Gastrocnemius medialis (tissue), 4 donors: ENCODE measurements at places on chromosomes 1 and 21.

DNA sequence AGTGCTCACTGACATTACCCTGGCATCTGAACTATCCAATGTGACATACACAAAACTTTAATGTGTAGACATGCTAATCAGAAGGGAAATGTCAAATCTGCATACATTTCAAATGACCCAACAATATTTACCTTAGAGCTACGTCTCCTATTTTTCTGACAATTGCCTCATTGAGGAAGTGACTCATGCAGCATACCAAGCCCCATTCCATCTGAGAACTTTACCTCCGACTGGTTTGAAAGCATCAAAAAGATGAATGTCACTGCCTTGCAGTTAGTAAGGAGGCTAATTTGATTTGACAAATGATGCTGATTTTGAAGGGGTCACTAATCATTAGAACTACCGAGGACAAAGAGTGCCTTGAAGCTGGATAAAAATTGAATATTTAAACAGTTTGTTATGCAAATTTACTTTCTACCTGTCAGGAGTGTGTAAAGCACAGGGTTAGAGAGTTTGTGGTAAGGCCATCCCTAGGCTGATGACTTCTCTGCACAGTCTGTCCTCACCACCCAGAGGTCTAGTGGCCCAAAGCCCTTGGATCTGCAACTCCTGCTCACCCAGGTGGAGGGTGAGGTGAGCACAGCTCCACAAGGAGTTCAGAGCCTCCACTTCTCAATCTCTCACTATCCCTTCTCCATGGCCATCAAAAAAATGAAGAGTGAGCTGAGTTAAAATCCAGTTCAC is 500.3 kb upstream of the C1orf87 start:
- no peak for DNase-seq

- no peak for DNase-seq
Measured at GRCh38 chr1:155729031-155729898, 40.4 kb downstream of the DAP3 start.

DNA sequence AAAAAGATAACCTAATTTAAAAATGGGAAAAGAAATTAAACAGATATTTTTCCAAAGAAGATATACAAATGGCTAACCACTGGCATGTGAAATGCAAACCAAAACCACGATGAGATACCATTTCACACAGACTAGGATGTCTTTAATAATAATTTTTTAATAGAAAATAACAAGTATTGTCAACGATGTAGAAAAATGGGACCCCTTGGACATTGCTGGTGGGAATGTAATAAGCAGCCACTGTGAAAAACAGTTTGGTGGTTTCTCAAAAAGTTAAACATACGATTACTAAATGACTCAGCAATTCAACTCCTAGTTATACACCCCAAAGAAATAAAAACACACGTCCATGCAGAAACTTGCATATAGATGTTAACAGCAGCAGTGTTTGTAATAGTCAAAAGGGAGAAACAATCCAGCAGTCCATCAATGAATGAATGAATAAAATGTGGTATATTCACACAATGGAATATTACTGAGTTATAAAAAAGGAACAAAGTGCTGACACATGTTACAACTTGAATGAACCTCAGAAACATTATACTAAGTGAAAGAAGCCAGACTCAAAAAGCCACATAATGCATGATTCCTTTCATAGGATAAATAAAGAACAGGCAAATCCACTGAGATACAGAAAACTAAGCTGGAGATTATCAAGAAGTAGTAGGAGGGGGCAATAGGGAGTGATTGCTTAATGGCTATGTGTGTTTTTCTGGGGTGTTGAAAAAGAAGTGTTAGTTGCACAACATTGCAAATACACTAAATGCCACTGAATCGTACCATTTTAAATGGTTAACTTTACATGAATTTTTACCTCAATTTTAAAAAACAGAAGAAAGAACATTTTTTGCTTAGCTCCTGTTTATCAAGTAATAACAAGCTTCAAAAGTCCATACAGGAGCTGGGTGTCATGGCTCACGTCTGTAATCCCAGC is 4.1 kb downstream of the PPT1 start:
- no peak for DNase-seq

GRCh38 chr1:185533596-185533995 is 200.6 kb upstream of the HMCN1 start:
- DNase-seq: no peak

DNA sequence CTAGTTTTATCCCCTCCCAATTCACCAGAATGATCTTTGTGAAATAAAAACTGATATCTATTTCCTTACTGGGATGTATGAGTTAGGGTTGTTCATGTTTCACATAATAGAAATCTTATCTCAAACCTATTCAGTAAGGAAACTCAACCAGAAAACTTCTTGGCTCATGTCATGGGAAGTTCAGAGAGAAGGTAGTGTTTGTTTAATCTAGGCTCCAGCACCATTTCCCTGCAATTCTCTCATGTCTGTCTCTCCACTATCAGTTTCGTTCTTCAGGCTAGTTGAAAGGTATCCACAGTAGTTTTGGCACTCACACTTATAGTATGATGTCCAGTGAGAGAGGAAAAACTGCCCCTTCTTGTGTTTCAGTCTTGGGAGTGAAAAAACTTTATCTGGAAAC is 34.6 kb upstream of the UHMK1 start:
- no peak for DNase-seq

DNA sequence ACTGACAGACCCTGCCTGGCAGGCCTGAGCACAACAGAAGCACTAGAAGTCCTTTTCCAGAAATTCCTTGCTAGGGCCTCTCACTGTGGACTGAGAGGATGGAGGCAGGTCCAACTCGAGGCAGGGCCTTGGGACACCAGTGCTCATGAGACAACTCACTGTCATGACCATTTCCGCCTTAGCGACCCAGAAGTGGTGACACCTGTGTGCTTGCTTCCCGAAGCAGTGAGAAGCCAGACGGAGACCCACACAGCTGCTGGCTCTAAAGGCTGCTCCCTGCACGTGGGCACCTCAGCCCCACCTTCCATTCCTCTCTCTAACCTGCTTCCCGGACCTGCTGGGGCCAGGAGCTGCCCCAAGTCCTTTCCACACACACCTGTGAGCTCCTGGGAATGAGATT is 33.0 kb downstream of the KCNC4 start:
- no peak for DNase-seq

GRCh38 chr1:89519779-89520358 is 4.8 kb upstream of the LRRC8B start:
- DNase-seq: no peak

- DNase-seq: peak; percentile 54
Measured at GRCh38 chr1:234863551-234863971, 253.6 kb upstream of the IRF2BP2 start.
